ENCODE measurements at places on chromosomes 7 and 10. TPM values are rescaled to one million over a fixed set of nuclear protein-coding genes. Genes with fewer than 3 reads are reported as not detected.
A peak's percentile ranks its signal among the peaks of the same experiment; 100 is the strongest.

DNA sequence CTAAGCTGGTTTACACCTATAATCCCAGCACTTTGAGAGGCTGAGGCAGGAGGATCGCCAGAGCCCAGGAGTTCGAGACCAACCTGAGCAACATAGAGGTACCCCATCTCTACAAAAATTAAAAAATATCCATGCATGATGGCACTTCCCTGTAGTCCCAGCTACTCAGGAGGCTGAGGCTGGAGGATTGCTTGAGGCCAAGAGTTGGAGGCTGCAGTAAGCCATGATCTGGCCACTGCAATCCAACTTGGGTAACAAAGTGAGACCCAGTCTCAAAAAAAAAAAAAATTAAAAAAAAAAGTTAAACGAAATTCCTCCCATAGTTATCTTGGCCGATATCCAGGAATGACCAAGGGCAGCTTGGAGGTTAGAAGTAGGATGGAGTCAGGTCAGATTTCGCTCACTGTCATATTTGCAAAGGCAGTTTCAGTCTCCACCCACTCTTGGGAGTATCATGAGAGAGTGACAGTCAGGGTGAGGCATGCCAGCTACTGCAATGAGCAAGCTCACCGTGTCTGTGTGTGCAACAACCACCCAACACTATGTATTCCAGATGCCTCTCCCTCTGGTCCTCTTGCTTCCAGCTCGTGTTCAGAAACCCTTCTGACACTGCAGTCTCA is 6.0 kb upstream of the ZDHHC4 start:
- no peak for DNase-seq

Gene SPDYE1
- 2.3 TPM for polyA plus RNA-seq

Gene CPA4
- polyA plus RNA-seq: 1.9 TPM

GRCh38 chr10:128421371-128422160 is 295.3 kb upstream of the MKI67 start:
- DNase-seq: peak; percentile 24

Gene LIPJ
- 0.05 TPM for polyA plus RNA-seq

- DNase-seq: no peak
Measured at GRCh38 chr10:97686301-97686961, 610 bp downstream of the AVPI1 start.

DNA sequence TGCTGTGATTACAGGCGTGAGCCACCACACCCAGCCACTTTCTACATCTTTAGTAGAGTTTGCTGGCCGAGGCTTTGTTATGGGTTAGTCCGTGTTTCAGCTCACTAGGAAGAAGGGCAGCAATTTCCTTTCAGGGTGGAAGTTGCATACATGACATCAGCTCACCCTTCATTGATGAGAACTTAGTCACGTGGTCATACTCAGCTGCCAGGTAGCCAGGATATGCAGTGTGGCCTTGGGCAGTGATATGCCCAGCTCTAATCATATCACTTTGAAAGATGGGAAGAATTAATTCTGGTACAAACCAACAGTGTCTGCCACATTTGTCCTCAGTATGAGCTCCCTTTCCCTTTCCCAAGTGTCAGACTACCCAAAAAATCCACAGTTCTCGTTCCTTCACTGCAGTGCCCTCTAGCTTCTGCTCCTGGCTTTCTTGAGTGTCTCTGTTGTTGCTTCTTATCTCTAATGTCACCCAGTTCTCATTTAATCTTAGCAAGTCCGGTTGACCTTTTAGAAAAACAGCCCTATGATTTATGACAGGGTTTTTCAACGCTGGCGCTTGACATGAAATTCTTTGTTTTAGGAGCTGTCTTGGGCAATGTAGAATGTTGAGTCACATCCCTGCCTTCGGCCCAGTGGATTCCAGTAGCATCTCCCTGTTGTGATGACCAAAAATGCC is 108.7 kb upstream of the ITGB1 start:
- DNase-seq: no peak

DNA sequence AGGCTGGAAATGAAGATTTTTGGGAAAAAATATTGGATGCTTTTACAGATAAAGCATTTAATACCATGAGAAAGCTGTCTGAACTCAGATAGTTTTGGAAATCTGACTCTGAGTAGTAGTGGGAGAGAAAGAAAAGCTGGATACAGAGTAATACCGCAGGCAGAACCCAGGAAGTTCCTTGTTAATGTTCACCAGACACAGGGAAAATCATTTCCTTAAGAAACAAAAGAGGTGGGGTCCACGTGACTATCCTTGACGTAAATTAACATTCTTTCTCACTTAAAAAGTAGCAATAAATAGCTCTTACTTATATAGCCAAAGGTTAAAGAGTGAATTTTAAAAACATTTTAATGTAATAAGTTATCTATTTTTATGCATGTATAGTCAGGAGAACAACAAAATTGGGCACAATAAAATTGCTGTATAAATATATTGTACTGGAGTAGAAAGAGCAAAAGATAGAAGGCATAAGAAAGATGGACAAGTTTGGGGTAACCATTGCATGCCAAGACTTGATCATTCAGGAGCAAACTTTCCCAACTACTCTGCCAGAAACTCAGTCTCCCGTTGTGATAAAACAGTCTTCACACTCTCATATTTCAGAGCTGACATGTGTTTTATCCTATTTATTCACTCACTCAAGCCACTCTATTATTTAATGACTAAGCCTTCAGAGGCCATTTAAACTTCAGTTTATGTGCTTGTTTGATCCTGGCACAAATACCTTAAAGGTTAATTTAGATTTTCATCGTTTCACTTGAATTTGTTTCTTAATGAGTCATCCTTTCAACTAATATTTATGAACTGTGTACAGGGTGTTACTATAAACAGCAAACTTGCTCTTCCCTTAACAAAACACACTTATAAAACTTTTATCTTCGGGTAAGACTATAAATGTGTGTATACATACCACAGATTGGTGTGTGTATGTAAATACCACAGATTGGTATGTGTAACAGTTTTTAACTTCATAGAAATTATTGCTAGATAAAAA is 143.1 kb downstream of the GNAI1 start:
- no peak for DNase-seq

DNA sequence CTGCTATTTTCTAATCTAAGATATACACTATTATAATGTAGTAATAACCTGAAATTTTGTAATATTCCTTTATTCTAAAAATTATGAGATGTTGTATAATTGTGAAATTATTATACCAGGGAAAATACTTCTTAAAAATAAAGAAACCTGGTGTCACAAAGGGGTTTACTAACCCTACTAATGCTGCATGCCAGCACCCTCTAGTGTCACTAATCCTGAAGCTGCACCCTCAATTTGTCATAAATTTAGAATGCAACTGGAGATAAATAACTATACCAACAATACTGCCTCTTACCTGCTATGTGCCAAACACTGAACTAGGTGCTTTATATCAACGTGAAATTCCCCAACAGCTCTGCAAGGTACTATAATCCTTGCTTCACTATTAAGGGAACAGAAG is 30.8 kb downstream of the TM9SF3 start:
- no peak for DNase-seq

Data from hindlimb muscle (tissue), 1 donor.